ENCODE measurements at places on chromosomes 2 and 18.

GRCh38 chr2:176102309-176102866, 2.8 kb downstream of the HOXD12 start:
- no peak for DNase-seq

- no peak for DNase-seq
Measured at GRCh38 chr2:210768329-210768910, 212.0 kb downstream of the CPS1 start.

DNA sequence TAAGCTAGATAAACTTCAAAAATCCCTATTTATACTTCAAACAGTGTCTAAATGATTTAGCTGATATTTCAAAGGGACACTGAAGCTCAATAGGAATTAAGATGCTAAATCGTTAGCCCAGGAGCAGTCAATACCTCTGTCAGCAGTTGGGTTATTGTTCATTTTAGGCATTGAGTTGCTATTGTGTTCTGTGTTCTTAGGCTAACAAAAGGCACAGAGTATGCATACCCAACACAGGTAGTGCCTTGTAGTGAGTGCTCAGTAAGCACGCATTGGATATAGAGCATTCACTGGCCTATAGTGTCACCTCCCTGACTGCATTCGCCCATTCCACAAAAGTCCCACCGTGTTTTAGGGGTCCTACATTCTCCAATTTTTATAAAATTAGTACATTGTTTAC, 152.3 kb downstream of the PIK3C3 start:
- DNase-seq: no peak

DNA sequence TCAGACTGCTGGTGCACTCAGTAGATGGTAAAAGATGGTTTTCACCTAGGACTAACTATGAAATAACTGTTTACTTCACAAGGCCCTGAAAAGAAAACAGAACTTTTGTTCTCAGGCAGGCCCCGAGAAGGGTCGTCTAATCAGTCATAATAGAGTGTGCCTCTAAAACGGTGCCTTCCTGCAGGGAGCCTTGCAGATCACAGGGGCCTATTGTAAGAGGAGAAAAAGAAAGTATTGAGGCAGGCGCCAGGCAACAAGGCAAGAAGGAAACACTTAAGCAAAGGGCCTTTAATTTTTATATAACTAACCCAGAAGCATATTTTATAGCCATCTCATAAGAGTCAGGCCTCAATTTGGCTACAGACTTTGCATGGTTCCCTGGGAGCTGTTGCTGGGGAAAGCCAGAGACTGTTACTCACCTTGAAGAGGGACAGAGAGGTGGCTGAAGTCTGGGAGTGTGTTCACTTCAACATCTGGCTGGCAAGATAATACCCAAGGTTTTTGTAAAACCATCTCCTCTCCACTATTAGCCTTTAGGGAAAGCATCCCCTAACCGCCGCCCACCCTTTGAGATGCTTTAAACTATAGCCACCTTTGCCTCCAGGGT, 117.1 kb downstream of the PRPF40A start:
- DNase-seq: no peak

DNA sequence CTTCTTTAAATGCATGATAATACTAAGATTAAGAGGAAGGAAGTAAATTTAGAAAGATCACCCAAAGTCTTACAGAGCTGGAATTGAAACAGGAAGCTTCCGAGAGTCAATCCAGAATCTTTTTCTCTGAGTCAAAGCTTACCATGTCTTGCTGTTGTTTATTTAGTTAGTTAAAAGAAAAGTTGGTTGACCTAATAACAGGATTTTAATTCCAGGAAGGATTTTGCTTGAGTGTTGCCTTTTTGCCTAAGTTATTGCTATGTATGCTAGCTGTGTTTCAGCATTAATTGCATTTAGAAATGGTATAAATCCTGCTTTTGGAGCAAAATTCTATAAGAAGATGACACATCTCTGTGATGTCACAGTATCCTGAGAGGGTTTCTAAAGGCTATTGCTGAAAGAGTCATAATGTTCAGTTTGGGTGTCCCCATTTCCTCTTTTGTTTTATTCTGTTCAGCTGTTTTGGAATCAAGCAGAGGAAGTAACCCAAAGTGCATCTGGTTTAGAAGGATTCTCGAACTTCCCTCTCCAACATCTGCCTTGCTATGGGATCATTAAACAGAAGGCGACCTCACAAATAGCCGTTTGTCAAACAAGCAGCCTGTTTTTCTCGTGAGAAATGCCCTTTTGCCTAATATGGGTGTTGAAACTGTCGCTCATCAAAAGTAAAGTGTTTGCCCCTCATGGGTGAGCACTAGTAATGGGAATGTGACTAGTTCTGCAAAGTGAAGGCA, 271.5 kb upstream of the MMADHC start:
- peak; percentile 37 for DNase-seq

- DNase-seq: no peak
Measured at GRCh38 chr2:190367091-190367490, 23.7 kb downstream of the INPP1 start.

DNA sequence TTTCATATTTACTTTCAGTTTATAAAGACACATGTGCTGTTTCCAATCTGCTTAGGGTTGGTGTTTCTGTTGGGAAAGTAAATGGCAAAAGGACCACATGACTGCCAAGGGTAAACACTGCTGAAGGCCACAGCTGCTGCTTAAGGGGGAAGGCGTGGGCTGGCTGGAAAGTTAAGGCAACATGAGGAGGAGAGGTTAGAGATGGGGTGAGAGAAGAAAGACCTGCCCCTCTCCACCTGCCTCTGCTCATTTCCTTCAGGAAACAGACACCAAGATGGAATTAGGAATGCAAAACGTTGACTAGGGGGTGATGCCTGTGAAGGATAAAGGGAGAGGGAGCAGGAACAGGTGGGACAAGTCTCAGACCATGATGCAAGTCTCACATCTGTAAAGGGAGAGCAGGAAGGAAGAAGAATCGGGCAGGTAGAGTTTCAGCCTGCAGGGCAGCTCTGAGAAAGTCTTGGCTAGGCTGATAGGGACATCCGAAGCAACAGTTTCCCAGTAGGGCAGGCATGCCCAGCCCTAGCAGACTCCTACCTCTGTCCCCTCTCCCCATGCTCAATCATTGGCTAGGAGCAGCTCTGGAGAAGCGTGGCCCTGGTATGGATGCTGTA, 86.0 kb downstream of the CDC42EP3 start:
- DNase-seq: peak; percentile 51

DNA sequence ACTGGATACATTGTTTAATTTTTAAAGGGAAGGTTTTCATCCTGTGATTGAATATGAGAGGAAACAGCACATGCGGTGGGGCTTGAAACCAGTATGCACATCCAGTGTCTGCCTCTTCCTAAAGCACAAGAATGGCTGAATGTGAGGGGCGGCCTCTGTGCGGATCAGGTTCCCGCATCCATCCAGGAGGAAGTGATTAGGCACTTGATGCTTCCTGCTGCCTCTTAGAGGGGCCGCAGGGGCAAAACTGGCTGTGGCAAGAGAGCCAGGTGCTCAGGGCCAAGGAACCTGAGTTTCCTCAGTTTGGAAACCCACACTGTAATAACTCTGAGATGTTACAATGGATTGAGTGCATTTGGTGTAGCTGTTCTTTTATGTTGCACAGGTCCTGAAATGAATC, 48.8 kb downstream of the THNSL2 start:
- DNase-seq: no peak

DNA sequence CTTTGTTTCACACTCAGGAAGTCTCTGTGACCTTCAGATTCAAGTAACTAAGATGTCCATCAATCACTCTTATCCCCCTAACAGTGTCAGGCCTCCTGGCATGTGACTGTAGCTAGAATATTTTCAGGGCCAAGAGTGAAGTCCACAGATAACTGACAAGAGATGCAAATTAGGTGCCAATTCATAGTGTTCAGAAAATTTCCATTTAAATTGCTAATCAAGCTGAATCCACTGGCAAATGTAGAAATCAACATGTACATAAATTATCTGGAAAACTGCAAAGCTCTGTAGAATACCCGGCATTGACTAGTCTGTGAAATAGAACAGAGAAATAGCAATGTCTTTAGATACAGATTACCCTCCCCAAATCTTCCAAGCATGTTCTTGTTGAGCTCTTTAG, 38.6 kb upstream of the ARL4C start:
- DNase-seq: no peak

GRCh38 chr2:156756516-156756915, 320.3 kb downstream of the GPD2 start:
- DNase-seq: no peak

DNA sequence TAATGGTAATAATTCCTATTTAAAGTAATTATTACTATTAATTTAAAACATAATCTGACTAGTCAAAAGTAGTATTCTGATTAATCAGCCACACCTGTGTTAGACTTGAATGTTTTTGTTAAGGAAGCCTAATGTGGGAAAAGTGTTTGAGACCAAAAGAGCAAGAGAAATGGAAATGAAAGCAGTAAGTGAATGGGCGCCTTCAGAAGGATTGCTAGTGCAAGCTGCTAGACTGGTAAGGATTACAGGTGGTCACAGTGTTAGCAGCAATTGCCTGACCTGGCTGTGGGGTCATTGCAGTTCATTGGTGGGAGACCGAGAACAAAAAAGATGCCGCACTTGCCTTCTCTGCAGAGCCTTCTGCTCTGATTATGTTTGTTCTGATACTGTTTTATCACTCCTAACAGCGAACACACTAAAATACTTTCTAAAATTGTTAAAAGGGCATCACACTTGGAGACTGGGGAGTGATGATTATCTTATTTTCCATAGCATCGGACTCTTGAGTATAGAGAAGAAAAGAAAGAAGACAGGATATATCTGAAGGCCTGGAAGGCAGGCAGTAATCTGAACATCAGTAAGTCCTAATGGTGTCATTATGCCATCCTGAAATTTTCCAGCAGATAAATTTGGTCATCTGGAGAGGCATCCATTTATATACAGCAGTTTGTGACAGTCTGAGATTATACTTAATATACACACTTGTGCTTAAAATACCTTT, 5.8 kb downstream of the SOCS6 start:
- no peak for DNase-seq

DNA sequence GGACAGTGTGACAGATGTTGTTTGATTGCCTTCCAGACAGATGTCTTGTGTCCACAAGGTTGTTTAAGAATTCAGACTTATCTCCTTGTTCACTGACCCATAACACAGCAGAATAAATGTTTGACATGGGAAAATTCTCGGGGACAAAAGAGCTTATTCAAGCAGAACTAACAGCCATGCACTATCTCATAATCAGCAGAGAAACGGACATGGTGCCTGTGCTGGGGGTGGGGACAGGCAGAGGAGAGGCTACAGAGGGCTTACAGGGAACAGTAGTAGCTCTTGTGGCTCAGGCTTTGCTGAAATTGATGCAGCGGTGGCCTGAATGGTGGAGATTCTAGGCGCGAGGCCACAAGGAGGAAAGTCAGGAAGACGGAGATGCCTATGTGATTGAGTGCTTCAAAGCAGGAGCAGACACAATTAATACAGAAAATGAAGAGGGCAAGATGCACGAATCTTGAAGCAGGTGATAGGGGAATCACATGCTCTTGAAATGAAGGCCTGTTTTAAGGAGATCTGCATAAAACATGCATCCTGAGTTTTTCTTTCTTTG, 62.0 kb upstream of the CAB39 start:
- no peak for DNase-seq

DNA sequence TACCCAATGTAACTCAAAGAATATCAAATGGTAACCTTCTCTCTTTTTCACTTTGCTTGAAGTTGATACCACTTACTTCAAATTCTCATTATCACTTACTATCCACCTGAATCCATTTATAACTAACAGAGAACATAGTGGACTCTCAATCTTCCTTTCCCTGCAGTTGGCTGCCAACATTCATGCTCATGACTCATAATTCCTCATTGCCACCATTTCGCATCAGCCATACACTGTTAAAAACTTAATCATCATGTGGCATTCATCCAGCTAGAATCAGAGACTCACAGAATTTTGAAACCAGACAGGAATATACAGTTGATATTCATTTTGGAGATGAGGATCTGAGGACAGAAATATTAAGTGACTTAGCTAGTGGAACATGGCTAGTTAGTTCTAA, 56.8 kb downstream of the SLC4A10 start:
- peak; percentile 3 for DNase-seq

DNA sequence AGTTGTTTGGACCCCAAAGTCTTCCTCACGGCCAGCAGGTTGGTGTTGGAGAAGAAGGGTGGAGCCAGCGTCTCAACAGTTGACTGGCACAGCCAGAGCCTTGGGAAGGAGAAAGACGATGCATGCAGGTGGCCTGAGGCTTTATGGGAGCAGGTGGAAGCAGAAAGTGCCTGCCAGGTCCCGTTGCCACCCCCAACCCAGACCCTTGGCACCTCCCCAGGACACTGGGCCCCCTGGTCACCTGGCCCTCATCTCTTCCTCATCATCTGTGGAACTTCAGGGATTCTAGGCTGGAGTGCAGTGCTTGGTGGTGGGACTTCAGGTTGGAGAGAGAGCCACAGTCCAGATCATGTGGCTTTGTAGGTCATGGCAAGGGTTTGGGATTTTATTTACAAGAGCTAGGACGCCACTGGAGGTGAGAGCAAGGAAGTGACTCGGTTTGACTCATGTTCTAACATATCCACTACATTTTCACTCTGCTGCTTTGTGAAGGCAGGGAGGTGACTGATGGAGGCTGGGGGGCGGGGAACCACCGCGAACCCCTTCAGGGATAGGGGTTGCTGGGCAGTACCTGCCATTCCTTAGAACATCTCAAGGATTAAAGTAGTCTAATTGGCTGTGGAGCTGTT, 62.5 kb upstream of the B3GNT7 start:
- DNase-seq: no peak

GRCh38 chr2:40416486-40416885, 35.4 kb downstream of the SLC8A1 start:
- no peak for DNase-seq

DNA sequence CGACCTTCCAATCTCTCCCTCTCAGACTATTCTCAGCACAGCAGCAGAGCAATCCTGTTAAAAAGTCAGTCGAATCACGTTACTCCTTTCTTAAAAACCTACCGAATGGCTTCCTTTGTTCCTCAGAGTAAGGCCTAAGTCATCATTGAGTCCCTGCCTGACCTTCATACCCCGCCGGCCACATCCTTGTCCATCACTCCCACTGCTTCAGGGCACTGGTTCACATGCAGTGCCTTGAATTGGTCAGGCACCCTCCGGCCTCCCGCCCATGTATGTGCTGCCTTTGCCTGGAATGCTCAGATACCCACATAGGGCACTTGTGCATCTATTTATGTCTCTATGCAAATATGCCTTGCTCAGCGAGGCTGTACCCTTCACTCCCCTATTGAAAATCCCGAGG, 206.4 kb downstream of the DLGAP1 start:
- DNase-seq: no peak

DNA sequence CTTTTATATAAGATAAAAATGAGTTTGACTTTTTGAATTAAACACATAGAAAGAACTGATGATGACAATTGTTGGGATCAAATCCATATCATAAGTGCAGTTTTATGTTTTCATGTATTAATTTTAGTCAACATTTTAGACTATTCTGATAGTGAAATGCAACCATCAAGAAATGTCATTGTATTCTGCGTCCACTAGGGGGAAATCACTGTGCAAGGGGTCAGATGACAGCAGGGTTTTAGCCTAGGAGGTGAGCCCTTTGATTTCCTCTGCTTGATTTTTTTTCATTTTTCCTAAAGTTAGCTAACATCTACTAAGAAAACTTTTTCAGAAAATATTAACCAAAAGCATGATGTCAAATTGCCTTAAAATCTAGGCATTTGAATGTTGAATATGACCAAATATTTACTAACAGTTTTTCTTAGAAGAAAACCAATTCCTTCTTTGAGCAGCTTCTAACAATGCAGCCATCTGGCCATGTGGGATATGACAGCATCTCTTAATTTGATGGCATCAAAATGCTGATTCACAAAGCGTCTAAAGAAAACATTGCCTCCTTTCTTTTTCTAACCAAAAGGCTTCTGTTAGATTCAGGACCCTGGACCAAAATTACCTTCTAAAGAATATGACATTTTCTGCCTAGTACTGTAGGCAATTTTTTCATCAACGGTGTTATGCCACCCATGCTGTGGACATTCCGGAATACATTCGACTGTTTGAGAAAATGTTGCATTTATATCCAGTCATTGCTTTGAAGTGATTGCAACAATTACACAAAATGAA, 141.5 kb downstream of the SPHKAP start:
- DNase-seq: peak; percentile 29

Measured in amniotic epithelial cell (primary cell).